Stimulated activated naive CD8-positive, alpha-beta T cell treated with anti-CD3 and anti-CD28 coated beads, Interleukin-15, amount 100 ng/mL, for 72 hours (primary cell): ENCODE measurements at places on chromosomes 11 and 22.

DNA sequence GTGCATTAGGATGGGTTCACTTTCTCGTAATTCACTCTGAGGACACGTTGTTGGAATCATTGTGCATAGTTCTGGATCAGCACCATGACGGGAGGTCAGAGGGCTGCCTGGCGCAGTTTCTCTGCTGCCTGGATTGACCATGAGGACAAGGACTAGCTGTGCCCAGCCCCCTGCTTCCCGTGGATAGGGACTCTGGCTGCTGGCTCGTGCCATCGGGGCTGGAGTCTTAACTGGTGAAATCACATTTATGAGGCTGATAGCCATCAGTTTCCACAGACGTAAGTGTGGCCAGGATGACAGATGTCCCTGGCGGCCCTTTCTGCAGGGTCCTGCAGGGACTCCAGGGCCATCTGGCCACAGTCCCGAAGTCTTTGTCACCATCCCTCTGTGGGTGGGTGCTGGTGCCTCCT, 24.1 kb upstream of the GRAMD4 start:
- DNase-seq, result no peak

DNA sequence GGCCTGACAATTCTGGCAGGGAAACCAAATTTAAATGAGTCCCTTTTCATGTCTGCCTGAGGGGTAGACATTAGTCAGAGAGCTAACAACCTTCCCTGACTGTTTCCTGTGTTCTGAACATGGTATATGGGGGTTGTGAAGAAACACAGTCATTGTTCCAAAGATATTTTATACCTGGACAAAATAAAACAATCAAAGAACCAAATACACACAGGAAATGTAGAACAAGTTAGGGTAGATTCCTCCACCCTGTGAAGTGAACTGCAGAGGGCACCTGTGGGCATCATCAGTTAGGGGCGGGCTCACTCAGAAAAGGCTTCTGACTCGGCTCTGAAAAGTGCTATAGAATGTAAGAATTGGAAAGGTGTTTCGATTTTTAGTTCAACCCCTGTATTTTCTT, 231.9 kb upstream of the CADM1 start:
- DNase-seq, result no peak

DNA sequence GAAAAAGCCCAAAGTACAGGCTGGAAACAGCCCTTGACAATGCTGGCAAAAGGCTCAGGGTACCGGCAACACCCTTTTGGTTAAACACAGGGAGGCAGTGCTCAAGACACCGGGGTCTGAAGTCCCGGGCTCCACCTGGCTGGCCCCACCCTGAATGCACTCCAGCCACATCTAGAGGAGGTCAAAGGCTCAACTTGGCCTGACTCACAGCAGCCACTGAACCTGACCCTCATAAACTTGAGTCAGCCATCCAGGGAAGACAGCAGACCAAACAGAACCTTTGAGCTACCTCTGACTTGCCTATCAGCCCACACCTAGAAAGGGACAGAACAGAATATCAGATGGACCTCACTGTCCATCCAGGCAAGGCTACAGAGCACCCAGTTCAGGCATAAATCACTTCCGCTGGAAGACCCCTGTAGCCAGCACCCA, 3.8 kb downstream of the CFL1 start:
- DNase-seq, result no peak

- no peak for DNase-seq
Observed at GRCh38 chr11:121566279-121567168, 113.8 kb upstream of the SORL1-AS1 start.

DNA sequence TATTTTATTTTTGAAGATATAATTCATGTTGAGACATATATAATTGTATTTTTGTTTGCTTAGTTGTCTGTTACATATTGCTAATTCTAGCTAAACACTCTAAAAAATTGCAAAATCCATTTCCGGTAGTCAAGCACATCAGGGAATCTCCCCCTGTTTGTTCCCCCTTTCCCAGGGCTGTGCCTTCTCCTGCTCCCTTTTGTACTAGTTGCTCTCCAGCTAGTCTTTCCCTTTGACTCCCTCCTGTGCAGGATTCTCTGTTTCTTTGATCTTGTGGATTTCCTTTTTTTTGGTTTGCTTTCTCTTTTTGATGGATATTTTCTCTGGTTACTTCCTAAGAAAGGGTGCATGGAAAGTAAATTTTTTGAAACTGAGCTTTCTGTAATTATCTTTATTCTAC, 188.1 kb upstream of the PLET1 start:
- DNase-seq, result no peak

- no peak for DNase-seq
Observed at GRCh38 chr11:28636566-28636965, 528.4 kb downstream of the METTL15 start.

- no peak for DNase-seq
Observed at GRCh38 chr11:22089609-22090008, 103.3 kb upstream of the ANO5 start.

GRCh38 chr11:126793596-126793995, 207.0 kb downstream of the KIRREL3 start:
- DNase-seq, result no peak

GRCh38 chr22:45962434-45962718, 14.6 kb downstream of the WNT7B start:
- no peak for DNase-seq

- no peak for DNase-seq
Observed at GRCh38 chr11:69654001-69654659, 13.2 kb downstream of the CCND1 start.

- DNase-seq, result peak; percentile 83
Observed at GRCh38 chr22:46604306-46604690, 15.9 kb upstream of the GRAMD4 start.

GRCh38 chr11:118883368-118884071, at the start of gene CXCR5:
TSS of gene CXCR5 (plus strand) at chr11:118883892. CDS start at chr11:118883942, 50 bp downstream.
- DNase-seq, result peak; percentile 63

- DNase-seq, result no peak
Observed at GRCh38 chr11:122108192-122108799, 7.7 kb downstream of the BLID start.

DNA sequence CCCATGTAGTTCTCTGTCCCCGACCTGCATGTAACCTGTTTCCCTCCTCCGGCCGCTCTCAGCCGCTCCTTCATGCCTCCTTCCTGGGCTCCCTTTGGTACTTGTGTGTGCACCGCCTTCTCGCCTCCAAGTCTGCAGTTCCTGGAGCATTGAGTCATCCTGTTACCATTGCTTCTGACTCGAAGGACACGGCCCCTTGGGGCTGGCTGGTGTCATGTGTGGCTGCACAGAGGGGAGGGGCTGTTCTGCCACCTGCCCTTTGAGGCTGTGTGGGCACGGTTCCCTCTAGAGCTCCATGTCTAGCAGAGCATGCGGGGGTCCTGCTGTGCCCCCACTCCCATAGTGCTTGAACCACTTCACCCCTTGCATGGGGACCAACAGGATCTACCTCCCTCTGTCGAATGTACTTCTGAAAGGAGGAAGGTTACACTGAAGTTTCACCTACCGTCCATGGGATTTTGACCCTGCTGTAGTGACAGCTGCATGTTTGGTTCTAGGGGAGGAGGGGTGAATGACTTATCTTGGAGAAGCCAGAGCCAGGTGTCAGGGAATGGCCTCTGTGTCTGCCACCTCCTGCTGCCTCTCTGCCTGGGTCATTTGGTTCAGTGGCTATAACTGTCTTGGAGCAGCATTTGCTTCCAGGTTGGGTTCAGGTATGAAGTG, 39.6 kb downstream of the BCR start:
- DNase-seq, result peak; percentile 45

GRCh38 chr22:23516304-23516703, 63.8 kb downstream of the IGLL1 start:
- DNase-seq, result no peak

- DNase-seq, result no peak
Observed at GRCh38 chr11:128695539-128696221, 1.8 kb downstream of the FLI1 start.

- DNase-seq, result no peak
Observed at GRCh38 chr11:127383026-127383425, 382.5 kb upstream of the KIRREL3 start.

DNA sequence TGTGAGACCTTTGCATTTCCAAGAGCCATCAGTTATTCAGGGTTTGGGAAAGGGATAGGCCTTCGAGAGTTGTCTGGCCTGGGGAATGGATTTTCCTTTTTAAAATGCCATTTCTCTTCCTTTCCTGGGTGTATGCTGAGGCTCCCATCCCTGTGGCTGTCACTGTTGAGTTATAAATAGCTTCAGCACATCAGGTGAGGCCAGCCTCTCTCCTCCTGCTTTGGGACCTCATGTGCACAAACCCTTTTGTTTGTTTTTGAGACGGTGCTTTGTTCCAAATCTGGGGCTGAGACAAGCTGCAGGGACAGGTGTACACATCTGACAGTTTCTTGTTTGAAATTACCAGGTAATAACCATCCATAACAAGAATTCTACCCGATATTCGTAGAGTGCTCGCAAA, 1.3 kb downstream of the TEF start:
- DNase-seq, result no peak
